ENCODE measurements at places on chromosomes 1 and 21.

DNA sequence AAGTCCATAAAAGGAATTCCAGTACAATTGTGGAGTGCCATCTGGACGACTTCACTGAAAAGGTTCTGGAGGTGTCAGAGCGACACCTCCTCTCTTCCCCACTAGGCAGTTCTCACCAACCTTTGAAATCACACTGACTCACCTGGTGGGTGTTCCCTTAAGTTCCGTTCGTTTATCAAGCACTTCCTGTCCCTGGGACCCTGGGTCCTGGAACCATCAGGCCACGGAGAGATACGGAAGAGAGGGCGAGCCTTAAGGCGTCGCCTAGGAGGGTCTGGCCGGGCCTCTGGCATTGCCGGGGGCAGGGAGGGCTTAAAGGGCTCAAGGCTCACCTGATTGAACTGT lies 317 bp downstream of the SPAG17 start:
- DNase-seq, result no peak

DNA sequence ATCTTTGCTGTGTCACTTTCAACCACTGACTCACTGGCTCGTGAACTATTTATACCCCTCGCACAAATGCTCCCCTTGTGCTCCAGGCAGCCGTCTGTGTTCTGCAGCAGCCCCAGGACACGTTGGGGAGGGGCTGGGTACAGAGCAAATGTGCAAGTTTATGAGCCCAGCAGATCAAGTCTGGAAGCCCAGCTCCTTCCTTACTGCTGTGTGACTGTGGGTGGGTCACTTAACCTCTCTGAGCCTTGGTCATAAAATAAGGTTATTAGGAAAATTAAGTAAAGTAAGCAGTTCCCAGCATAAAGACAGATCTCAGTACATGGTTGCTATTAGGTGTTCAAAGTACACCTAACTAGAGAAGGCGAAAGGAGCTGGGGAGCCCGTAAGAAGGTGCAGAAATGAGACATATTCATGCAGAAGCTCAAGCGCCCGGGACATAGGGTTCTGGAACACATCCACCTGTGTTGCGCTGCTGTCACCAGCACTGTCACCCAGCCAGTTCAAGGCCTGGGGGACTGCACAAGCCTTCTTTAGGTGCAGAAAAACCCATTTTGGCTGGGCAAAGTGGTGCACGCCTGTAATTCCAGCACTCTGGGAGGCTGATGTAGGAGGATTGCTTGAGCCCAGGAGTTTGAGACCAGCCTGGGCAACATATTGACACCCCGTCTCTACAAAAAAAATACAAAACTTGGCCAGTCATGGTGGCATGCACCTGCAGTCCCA lies 13.8 kb downstream of the EFHD2 start:
- DNase-seq, result no peak

GRCh38 chr1:19312782-19313635 lies 883 bp downstream of the SLC66A1 start:
- DNase-seq, result no peak

GRCh38 chr21:16633831-16634459 lies 878.9 kb upstream of the CXADR start:
- DNase-seq, result no peak

GRCh38 chr1:169494343-169494742 lies 8.6 kb upstream of the SLC19A2 start:
- DNase-seq, result no peak

GRCh38 chr1:197951089-197951488 lies 33.9 kb downstream of the LHX9 start:
- no peak for DNase-seq

DNA sequence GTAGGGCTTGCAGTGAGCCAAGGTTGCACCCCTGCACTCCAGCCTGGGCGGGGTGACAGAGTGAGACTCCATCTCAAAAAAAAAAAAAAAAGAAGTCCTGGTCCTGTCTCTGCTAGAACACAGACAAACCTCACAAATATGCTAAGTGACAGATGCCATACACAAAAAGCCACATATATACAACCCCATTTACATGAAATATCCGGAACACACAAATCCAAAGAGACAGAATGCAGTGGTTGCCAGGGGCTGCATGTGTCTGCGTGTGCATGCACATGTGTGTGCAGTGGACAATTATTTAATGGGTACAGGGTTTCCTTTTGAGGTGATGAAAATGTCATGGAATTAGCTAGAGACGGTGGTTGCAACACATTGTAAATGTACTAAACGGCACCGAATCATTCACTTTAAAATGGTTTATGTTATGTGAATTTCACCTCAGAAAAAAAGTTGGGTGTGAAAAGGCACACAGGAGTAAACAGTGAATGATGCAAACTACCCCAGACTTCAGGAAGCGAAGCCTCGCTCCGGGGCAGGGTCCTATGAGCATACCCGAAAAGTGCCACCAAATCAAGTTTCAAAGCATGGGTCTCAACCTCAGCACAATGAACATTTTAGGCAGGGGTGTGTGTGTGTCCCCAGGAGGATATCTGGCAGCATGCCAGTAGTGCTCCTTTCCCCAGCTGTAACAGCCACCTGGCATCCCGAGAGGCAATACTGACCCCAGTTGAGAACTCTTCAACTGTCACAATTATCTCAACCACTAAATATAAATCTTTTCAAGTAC lies 48.3 kb downstream of the GNB1 start:
- DNase-seq, result no peak

DNA sequence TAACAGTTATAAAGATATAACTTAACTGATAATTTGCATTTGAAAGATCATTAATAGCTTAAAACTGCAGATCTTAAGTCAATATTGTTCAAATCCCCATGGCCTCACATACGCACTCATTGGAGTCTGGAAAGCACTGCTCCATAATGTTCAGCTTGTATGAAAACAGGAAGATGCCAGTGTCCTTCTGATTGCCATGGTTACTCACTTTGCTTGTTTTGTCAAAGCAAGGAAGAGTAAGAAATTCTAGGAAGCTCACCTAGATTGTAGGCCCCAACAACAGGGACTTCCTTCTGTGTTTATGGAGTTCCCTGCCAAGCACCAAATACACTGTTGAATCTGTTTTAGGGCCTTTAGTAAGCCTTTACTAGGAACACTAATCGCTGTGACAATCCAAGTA lies 10.9 kb downstream of the GAS5 start:
- no peak for DNase-seq

GRCh38 chr1:16199157-16199501 lies 13.3 kb downstream of the ARHGEF19 start:
- no peak for DNase-seq

DNA sequence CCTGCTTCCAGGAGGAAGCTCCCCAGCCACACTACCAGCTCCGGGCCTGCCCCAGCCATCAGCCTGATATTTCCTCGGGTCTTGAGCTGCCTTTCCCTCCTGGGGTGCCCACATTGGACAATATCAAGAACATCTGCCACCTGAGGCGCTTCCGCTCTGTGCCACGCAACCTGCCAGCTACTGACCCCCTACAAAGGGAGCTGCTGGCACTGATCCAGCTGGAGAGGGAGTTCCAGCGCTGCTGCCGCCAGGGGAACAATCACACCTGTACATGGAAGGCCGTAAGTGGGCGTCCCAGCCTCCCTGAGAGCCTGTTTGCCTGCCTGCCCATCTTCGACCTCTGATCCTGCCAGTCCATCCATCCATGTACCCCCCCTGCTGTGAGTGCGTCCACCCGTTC lies 3.6 kb downstream of the ECM1 start:
- DNase-seq, result no peak

- DNase-seq, result no peak
Measured at GRCh38 chr1:101044259-101044658, 18.7 kb upstream of the DPH5 start.

GRCh38 chr1:77757603-77758002 lies 2.0 kb downstream of the USP33 start:
- DNase-seq, result no peak

DNA sequence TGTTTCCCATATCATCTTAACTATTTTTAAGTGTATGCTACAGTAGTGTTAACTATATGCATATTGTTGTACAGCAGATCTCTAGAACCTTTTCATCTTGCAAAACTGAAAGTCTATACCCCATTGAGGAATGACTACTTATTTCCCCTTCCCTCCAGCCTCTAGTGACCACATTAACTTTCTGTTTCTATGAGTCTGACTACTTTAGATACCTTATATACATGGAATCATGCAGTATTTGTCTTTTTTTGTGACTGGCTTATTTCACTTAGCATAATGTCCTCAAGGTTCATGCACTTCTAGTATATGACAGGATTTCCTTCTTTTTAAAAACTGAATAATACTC lies 96.5 kb upstream of the BTG3 start:
- DNase-seq, result no peak

GRCh38 chr1:174265282-174265681 lies 106.0 kb downstream of the RABGAP1L start:
- no peak for DNase-seq

DNA sequence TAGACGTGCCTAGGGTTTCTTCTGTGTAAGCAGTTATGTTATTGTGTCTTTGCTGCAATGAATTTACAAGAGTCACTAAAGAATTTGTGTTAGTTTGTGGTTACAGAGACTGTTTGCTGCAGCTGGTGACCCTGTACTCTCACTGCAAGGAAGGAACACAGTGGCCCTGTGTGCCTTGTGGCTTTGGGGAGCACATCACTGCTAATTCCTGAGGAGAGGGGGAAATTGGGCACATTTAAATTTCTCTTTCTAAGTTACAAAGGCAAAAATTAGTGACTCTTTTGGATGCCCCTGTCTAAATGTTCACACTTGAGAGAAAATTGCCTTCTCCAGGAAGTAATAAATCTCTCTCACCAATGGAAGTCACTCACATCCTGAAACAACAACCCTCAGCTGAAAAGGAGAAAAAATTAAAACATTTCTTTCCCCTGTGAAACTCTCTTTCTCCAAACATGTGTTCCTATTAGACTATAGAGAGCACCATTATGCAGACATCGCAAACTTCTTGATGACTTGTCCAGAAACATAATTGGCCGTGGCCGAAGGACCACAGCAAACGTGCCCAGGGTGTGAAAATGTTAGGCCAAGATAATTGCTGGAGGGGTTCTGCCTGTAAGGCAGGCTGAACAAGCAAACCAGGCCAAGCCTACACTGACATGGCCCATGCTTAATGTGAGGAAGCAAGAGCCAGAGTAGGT lies 32.3 kb upstream of the SPAG17 start:
- no peak for DNase-seq

DNA sequence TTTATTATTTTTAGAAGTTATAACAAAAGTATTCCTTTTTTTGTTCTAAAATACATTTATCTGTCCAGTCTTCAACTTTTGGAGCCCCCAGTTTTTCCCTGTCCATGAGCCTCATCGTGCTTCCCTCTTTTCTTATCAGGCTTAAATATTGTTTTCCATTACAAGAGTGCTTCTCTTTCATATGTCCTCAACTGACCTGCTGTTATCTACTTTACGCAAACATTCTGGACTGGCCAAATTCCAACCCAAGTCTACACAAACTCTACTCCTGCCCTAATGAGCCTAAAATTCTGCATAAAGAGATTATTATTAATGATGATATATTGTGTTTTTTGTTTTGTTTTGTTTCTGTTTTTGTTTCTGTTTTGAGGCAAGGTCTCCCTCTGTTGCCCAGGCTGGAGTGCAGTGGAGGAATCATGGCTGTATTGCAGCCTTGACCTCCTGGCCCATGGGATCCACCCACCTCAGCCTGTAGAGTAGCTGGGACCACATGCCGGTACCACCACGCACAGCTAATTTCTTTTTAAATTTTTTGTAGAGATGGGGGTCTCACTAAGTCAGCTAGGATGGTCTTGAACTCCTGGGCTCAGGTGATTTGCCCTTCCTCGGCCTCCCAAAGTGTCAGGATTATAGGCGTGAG lies 318.8 kb upstream of the NEGR1 start:
- DNase-seq, result no peak

- DNase-seq, result no peak
Measured at GRCh38 chr1:224092111-224092510, 21.8 kb upstream of the FBXO28 start.

DNA sequence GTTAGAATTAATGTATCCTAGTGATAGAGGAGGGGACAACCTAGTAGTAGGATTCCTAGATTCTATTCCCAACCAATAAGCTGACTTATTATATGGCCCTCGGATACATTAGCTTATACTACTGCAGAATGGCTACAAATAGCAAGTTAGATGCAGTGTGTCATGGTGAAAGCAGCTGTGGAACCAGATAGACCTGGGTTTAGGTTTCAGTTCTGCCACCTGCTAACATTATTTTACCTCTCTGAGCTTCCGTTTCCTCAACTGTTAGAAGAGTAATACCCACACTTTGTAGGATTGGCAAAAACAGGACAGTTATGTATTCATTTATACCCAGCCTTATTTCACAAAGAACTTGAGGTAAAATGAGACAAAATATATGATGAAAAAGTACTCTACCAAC lies 21.6 kb upstream of the MAGOH start:
- DNase-seq, result no peak

- DNase-seq, result no peak
Measured at GRCh38 chr21:37845535-37845934, 70.7 kb downstream of the KCNJ6 start.
